ENCODE measurements at places on chromosomes 16 and 17.

DNA sequence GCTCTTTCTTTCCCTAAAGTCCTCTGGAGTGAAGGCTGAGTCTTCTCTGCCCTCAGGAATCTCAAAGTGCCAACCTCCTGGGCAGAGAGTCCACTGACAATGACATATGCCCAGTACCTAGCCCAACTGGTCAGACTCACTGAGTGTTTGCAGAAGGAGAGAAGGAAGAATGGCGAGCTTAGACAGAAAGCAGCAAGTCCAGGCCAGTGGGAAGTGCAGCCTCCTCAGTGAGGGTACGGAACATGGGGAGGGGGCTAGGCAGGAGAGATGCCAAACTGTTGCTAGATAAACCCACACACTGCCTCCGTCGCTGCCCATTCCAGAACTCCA lies 678 bp downstream of the EXOC7 start:
- no peak for DNase-seq

GRCh38 chr16:31134625-31135534 lies 647 bp downstream of the PRSS8 start:
- no peak for DNase-seq

DNA sequence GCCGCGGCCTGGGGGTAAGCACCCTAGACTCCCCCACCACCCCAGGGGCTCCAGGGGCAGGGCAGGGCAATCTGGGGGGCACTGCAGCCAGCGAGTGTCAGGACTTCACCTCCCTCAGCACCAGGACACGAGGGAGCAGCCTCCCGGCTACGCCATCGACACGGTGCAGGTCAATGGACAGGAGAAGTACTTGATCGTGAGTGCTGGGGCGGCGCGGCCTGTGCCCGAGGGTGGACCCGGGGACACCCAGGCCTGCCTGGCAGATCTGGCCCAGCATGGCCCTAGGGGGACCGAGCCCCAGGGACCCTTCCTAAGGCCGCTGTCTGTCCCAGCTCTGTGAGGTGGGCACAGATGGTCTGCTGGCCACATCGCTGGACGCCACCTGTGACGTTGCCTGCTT lies 3.1 kb upstream of the RHBDL1 start:
- no peak for DNase-seq

- DNase-seq: no peak
Observed at GRCh38 chr16:5678371-5678770, 580.8 kb upstream of the EEF2KMT start.

DNA sequence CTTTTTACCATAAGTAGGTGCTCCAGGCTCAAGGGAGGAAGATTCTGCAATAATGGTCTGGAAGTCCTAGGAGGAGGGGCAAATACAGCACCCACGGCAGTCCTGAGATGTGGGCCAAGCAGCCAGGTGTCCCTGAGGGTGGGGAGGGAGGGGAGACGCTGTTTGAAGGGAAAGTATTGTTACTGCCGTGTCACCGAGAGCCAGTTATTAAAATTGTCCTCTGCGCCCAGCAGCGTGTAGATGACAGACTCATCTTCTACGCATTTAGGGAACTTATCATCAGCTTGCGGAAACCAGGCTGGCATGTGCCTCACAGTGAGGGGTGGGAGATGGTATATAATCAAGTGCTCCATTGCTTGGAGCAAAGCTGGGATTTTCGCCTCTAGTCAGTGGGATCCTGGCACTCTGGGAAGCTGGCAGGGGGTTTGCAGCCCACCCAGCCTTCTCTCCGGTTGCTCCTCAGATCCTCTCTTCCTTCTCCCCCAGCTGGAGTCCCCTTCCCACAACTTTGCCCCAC lies 104.6 kb downstream of the OR1D5 start:
- DNase-seq: no peak

GRCh38 chr17:80878876-80879722 lies 112.5 kb upstream of the CHMP6 start:
- DNase-seq: no peak
